NCI-H460 (cell line): ENCODE measurements at places on chromosomes 2 and 18. TPM values are rescaled to one million over a fixed set of nuclear protein-coding genes. Genes with fewer than 3 reads are reported as not detected.

- no peak for DNase-seq
These were observed 790 bp downstream of the TMEM185B start for GRCh38 chr2:120222186-120223033.

- no peak for DNase-seq
These were observed 76.2 kb downstream of the KIAA2012 start for GRCh38 chr2:202149155-202149762.

GRCh38 chr2:20643060-20643459 is 7.8 kb downstream of the HS1BP3 start:
- DNase-seq, result no peak

DNA sequence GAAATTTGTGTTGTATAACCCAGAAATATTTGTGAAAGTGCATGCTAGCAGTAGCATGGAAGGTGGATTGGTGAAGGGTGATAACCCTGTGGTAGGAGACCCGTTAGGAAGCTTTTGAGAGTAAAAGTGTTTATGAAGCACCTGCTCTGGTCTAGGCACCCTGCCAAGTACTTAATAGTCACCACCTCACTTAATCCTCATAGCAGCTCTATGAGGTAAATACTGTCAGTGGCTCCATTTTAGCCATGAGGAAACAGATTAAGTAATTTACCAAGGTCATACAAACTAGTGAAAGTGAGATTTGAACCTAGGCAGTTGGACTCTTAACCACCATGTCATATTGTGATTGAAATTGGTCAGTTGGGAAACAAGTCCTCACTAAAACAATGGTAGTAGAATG is 66.8 kb downstream of the TET3 start:
- DNase-seq, result no peak

- DNase-seq, result peak; percentile 45
These were observed 82.8 kb downstream of the SLC25A12 start for GRCh38 chr2:171811245-171811628.

- DNase-seq, result no peak
These were observed 41.5 kb upstream of the APCDD1 start for GRCh38 chr18:10412933-10413332.

DNA sequence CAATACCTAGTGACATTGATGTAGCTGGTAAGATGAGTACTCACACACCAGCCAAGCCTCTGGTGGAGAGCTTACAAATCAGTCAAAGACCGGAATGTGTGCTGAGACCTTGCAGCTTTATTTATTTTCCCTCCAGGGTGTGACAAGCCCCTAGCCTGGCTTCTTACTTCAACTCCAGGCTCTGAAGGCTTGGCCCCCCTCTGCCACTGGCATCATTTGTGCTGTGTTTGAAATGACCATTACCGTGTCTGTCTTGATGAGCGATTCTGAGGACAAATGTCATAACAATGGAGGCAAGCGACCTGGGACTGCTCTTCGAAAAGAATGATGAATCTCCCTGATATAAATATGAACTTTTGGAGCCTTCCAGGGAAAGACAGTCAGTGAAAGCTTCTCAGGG is 749.9 kb upstream of the HS6ST1 start:
- DNase-seq, result no peak

GRCh38 chr2:241373446-241373845 is 17.4 kb downstream of the FARP2 start:
- no peak for DNase-seq

GRCh38 chr18:3652380-3653262 is 202.6 kb downstream of the TGIF1 start:
- peak; percentile 99 for DNase-seq

Gene FAP
- not detected in 2 replicates for total RNA-seq

DNA sequence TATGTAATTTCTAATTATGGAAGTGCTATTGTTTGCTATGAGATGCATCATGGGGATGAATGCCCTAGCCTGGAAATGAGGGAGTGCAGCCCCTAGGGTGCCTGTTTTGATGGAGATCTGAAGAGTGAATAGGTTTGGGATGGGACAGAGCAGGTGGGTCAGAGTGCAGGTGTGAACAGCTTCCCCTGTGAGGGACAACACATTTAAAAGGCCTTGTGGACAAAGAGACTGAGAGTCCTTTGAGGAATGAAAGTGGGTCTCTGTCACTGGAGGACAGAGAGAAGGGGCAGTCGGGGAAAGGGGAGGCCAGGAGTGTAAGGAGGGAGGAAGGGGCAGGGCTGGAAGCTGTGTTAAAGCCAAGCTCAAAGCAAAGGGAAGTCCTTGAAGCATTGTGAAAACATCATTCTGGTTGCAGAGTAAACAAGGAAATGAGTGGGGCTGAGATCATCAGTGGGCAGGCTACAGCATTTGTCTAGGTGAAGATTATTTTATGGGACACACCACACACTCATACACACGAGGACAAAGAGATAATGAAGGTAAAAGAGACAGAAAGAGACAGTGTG is 877.6 kb downstream of the SLC4A3 start:
- no peak for DNase-seq

Gene TUBA4B
- total RNA-seq, result not detected in 2 replicates
